Muscle of leg (tissue), 16 donors: ENCODE measurements at places on chromosomes 1 and 21. TPM values are rescaled to one million over a fixed set of nuclear protein-coding genes. Genes with fewer than 3 reads are reported as not detected.

Gene BATF3
- 2.2 TPM for polyA plus RNA-seq

Gene NPPB
- not detected for polyA plus RNA-seq

Gene TNNI3K
- 1.2 TPM for polyA plus RNA-seq

Gene RC3H1
- 9.7 TPM for polyA plus RNA-seq

Gene LENEP
- 0.30 TPM for polyA plus RNA-seq

Gene CTPS1
- 22.0 TPM for polyA plus RNA-seq

Gene FLG2
- polyA plus RNA-seq = not detected

Gene RHBDL2
- 0.55 TPM for polyA plus RNA-seq

Gene HHIPL2
- 0.32 TPM for polyA plus RNA-seq

Gene TLR5
- 4.9 TPM for polyA plus RNA-seq

Gene CA6
- polyA plus RNA-seq = not detected

Gene PGLYRP3
- polyA plus RNA-seq = not detected

GRCh38 chr1:167447521-167448136, 70.7 kb downstream of the CD247 start:
- no peak for DNase-seq

GRCh38 chr21:37912616-37913015, 3.6 kb downstream of the KCNJ6 start:
- no peak for DNase-seq

DNA sequence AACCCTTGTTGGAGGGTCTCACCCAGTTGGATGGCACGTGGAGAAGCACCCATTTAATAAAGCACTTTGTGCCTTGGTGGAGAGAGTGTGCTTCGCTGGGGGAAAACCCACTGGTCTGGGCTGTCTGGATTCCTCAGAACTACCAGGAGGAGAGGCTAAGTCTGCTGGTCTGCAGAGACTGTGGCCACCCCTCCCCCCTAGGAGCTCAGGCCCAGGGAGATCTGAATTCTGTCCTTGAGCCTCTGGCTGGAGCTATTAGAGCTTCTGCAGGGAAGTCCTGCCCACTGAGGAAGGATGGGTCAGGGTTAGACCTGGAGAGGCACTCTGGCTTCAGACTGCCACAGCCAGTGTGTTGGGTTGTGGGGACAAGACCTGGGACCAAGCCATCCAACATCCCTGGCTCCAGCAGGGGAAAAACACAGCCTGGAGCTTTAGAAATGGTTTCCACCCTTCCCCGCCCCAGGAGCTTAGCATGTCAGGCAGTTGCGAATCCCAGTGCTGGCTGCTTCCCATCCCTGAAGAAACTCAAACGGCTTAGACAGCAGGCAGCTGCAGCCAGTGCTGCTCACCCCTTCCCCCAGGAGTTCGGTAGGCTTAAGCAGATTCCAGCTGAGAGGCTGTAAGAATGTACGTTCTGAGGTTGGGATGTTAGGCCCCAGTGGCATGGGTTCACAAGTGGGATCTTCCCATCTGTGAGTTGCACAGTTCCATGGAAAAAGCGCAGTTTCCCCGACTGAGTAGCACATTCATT, 288.3 kb downstream of the TGFB2 start:
- peak; percentile 90 for DNase-seq

DNA sequence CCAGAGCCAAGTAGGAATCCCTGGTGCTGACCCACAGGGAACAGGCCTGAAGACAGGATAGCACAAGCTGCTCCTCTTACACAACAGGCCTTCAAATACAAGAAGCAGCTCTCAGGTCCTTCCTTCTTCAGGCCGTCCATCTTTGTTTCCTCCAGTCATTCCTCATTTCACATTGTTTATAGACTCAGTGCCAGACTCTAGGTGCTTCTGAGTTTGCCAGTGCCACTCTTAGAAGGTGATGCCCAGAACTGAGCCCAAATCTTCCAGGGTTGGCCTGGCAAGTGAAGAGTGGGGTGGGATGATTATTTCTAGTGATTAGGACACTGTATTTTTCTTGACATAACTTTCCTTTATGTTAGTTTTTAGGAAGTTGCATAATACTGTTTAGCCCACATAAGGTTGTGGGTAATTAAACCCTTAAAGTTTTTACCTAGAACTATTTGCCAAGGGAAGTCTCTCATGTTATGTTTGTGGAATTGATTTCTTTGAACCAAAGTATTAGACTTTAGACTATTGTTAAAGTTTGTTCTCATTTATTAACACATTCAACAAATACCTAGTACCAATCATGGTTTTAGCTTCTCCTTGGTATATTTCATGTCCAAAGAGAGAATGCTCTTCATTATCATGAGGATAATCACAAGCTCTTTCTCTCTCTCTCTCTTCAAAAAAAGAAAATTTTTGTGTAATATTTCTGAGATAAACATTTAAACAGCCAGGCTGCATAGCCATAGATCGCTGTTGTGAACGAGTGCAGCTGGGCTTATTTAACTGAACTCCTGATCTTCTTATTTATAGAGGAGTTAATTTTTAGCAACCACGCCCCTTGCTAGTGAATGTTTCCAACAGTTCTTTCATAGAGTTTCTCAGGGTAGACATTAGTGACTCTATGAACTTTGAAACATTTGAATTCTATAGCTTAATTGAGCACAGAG, 47.7 kb downstream of the PGM1 start:
- DNase-seq = no peak

GRCh38 chr1:231354330-231355020, 16.4 kb downstream of the SPRTN start:
- no peak for DNase-seq

DNA sequence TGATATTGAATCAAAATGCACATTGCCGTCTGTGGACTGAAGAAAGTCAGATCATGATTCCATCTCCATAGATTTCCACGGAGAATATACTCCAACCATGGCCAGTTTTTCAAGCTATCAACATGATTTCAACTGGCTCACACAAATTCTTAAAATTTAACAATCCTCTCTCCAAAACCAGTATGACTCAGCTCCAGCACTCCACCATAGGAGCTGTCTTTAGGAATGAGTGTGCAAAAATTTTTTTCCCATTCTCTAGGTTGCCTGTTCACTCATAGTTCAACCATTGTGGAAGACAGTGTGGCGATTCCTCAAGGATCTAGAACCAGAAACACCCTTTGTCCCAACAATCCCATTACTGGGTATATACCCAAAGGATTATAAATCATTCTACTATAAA, 40.8 kb downstream of the RGL1 start:
- DNase-seq = no peak

DNA sequence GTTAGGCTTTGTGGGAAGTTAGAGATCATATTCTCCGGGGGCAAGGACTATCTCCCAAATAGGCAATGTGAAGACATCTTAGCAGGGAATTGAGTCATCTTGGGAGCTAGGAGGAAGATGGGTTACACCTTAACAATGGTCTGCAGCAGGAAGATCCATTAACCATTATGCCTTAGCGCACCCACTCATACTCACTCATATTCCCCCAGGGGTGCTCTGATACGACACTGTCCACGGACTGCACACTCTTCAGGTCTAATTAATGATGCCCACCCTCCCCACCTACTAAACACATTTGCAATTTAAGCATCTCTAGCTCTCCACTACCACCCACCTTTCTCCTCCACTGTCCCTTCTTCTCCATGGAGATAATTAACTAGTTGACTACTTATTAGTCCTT, 857 bp upstream of the AK5 start:
- no peak for DNase-seq

GRCh38 chr1:75276385-75276784, 142.2 kb downstream of the LHX8 start:
- no peak for DNase-seq

DNA sequence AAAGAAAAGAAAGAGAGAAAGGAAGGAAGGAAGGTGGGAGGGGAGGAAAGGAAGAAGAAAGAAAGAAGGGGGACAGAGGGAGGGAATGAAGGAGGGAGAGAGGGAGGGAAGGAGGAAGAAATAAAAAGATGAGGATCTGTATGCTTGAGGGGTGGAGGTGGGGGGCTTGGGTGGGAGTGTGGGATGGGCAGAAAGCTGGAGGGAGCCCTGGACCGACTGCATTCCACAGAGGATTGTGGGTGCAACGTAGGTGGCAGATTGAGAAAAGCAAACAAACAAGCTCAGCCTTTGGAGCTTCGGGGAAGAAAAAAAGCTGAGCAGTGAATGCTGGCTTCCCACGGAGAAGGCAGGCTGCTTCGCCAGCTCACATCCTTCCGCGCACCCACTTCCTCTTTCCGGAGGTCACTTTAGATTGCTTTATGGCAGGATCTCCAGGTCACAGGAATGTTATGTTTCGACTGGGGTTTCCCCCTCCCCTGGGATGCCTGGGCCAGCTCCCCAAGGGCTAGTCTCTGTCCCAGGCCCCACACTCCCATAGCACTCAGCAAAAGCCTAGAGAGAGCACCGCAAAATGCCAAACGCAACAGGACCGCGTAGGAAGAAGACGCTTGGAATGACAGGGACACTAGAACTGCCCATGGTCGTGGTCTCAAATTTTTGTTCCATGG, 20.7 kb upstream of the LGALS8 start:
- peak; percentile 72 for DNase-seq

DNA sequence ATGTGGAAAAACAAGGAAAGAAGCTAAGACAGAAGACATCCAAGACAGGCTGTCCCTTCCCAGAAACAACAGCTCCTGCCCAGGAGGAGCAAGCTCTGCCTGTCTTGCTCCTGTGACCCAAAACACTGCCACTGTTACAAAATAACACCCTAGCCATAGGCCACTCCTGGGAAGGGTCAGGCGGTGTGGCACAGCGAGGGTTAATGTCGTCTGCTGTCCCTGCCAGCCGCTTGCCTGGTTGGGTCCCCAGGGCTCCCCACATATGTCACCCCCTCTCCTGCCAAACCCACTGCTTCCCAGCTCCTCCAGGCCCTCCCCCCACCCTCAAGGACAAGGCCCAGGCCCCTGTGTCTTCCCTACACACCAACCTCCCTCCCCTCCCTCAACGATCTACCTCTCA, 3.9 kb upstream of the NHLH1 start:
- no peak for DNase-seq

DNA sequence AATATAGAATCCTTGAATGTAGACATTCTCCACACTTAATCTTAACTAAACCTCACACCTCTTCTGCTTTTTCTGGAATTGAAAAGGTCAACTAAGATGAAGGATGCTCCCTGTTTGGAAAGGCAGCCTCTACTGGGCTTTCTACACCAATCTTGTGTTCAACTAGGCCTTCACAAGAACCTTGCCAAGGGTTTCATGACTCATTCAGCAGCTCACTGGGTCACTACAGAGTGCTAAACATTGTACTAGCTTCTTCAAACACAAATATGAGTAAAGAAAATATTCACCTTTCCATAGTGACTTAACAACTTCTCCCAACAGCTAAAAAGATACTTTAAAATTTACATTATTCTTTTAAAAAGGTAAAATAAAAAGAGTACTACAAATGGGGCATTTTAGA, 135.3 kb upstream of the PRMT6 start:
- no peak for DNase-seq

DNA sequence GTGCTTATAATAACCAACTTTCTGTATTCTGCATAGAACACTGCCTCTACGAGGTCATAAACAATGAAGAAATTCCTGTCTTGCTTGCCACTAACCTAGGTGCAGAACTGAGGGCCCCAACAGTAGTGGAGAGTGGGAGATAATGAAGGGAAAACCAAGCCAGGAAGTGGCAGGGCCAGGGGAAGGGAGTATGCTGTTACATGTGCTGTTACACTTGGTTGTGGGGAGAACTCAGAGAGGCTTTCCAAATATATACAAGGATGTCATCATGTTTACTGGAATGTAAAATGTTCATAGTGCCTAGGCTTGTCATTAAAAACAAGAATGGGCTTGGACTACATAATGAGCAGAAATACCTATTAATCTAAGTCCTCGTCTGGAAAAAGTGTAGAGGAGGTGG, 31.1 kb downstream of the NHLH2 start:
- no peak for DNase-seq

DNA sequence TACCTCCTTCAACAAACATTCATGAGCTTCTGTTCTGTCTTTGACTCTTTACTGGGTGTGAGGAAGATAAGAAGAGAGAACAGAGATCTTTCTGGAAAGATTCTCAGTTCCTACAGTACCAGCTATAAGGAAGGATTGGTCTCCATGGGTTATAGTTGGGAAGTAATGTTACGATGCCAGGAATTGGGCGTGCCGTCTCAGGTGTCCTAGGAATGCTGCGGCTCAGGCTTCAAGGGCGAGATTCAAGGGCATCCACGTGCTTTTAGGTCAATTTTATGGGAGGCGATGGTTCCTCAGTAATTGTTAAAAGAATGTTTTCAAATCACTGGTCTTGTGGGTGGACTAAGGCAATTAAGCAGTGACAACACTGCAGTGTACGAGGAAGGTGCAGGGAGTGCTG, 27.3 kb downstream of the COG2 start:
- DNase-seq = no peak

DNA sequence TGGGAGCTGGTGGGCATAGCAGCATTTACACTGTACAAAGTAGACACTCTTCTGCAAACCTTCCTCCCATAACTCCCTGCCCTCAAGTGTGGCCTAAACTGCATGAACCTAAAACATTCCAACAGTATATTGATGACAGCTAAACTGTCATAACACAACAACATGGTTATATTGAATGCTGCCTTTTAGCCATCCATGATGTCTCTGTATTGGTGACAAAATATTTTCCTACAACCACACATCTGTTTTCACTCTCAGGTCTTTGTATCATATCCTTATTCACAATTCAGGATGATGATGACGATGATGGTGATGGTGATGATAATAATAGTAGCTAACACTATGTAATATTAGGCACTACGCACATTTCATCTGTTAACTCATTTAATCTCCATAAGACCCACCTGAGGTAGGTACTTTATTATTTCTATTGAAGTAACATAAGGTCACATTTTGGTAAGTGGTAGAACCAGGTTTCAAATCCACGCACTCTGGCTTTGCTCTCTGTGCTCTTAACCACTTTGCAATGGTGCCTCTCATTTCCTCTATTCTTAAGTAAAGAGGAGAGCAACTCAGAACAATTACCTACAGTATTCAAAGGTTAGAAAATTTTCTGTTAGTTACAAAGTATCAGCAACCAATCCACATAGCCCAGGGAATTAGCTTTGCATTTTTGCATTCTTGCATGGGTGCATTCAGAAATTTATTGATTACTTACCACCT, 185.1 kb upstream of the LMO4 start:
- DNase-seq = no peak

DNA sequence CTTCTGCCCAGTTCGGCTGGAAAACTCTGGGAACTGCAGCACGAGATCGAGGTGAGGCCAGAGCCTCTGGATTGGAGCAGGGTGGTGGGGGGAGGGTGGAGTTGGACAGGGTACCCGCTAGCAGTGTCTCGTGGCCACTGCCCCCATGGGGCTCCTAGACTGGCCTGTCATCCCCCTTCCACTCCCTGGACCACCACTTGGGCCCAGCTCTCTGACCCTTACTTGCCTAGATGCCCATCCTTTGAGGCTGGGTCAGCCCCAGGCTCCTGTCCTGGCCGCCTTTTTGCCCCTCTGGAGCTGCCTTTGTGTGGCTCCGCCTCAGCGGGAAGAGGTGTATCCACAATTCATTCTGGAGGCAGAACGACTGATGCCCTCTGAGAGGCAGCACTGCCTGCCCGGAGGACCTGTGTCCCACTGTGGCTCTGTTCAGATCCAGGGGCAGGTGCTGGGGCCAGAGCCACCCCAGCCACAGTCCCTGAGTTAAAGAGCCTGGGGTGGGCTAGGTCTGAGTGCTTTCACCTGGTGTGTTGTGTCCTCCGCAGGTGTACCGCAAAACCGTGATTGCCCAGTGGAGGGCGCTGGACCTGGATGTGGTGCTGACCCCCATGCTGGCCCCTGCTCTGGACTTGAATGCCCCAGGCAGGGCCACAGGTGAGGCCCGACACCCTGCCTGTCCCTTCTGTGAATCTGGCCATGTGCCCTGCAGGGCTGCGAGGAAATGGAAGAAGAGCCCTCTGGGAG, 17.7 kb downstream of the FAAH start:
- no peak for DNase-seq
